ENCODE measurements at places on chromosomes 2 and 18.
A peak's percentile ranks its signal among the peaks of the same experiment; 100 is the strongest.

- DNase-seq = no peak
These were observed 117.9 kb downstream of the LRATD1 start for GRCh38 chr2:14750433-14750832.

- DNase-seq = no peak
These were observed 241.3 kb upstream of the UBE2E3 start for GRCh38 chr2:180739070-180739469.

DNA sequence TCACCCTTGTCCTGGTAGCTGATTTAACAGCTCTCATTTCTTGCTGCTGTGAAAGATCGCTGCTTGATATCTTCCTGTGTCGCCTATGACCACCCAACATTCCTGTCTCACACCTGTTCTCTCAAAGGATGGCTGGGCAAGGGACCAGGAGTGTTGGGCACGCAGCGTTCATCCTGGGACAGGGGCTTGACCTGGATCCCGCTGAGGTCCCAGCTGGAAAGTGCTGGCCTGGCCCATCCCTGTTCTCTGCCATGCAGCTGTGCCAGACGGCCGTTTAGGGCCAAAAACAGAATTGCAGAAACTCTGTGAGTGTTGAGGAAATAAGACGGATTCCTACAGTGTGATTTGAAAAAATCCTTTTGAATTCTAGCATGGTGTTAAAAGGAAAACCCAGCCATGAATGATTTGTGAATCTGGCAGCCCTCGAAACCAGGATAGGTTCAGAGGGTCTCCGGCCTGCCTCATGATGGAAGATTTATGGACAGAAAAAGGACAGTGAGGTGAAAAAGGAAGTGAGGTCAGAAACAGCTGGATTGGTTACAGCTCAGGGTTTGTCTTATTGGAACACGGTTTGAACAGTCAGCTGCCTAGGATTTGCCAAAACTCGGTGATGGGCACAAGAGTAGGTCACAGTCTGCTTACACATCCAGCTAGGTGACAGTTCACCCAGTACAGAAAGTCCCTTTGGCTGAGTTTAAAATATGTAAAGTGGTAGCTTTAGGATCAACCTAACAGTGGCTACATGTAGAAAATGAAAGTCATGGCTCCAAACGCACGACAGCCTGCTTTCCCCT is 164.8 kb downstream of the DCDC2C start:
- no peak for DNase-seq

- no peak for DNase-seq
These were observed 6.7 kb downstream of the ZNF521 start for GRCh38 chr18:25345081-25345866.

- DNase-seq = no peak
These were observed 162.4 kb downstream of the GREB1L start for GRCh38 chr18:21404426-21404825.

DNA sequence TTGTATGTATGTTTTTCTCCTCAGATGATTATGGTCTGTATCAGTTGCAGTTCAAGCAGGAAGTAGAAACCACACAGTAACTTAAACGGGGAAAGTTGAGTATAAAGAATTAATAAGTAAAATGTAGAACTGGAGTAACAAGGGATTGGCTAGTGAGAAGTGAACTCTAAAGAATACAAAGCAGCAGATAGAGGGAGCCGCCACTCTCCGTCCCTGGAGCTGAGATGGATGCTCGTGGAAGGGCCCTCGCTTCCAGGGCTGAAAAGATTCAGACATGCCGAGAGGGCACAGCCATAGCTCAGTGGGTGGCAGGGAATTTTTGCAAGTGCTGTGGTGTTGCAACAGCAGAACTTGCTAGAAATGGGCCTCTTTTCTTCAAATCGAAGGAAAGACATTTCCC is 155.8 kb downstream of the COL6A3 start:
- DNase-seq = no peak

DNA sequence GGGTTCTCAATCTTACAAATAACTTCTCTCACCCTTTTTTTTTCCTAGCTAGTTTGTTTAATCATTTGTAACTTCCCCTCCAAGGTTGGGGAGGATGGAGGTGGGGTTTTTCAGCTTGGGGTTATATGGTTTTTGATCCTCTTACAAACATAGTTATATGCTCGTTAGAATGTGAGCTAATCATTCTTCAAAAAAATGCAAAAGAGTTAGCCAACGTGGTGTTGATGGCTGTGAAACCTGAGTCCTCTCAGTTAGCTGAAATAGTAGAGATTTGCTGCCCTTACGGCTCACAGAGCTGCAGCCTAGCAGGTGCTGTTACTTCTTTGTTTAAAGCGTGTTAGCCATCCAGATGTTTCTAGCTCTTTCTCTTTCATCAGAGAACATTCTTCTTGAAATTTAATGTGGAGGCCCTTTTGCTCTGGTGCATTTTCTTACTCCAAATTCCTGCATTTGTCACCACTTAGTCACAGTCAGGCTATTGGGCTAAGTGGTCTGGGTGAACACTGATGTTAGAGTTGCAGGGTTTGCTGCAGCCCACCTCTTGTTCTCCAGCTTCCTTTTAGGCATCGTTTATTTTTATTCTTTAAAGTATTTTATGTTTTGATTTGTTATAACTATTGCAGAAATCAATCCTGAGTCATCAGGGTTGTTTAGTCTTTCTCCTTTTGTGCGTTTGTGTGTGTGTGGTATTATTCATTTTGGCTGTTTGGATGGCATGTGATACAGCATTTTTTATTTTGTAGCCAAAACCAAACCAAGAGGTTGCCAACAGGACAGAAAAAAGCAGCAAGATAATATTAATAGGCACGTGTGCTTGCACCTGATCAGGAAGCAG is 41.1 kb downstream of the LIMS1 start:
- no peak for DNase-seq

GRCh38 chr2:202632682-202633290 is 2.0 kb upstream of the FAM117B start:
- peak; percentile 59 for DNase-seq

DNA sequence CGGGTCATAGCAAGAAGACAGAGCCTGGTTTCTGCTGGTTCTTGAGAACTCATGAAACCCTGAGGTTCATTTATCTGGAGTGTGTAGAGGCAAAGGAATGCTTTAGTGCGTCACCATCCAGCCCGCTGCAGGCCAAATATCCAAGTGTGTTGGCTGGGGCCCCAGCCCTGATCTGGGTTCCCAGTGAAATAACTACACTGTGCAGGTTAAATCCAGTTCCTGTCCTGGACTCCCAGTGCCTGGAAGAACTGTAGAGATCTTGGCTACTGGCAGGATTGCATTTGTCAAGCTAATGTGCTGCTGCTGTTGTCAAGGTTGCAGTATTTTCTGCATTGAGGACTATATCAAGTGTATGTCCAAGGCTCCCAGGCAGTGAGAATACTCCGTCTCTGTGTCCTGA is 89.9 kb downstream of the MAPK4 start:
- peak; percentile 87 for DNase-seq

DNA sequence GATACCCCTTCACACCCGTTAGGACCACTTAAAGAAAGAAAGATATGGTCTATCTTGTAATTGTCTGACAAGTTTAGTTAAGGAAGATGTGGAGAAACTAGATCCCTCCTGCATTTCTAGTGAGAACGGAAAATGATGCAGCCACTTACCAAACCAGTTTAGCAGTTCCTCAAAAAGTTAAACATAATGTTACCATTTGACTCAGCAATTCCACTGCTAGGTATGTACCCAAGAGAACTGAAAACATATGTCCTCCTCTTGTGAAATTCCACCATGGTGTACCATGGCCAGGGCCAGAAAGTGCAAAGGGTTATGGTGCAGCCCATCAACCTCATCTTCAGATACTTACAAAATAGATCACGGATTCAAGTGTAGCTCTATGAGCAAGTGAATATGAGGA is 79.0 kb upstream of the ID2 start:
- no peak for DNase-seq

GRCh38 chr2:15271276-15271675 is 289.9 kb downstream of the NBAS start:
- no peak for DNase-seq

DNA sequence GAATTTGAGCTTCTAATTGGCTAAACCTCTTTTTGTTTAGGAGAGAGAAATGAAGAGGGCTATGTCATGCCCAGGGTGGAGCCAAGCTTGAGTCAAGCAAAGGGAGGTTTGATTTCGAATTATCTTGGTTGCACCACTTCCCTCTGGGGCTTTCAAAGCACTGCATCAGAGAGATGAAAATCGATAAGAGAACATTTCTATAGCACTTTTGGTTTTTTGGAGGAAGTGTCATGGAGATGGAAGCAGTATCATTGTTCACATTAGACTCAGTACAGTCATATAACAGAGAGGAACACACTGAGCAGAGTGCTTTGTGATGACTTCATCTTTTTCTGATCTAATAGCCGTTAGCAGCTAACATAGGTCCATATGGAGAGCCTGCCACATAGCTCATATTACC is 120.3 kb upstream of the UXS1 start:
- no peak for DNase-seq

- DNase-seq = no peak
These were observed 916 bp downstream of the TNFRSF11A start for GRCh38 chr18:62325806-62326645.

GRCh38 chr18:76259096-76259495 is 235.9 kb downstream of the ZNF516 start:
- no peak for DNase-seq

Data from Right ventricle myocardium superior (tissue), 1 donor.